Tibial nerve (tissue), 4 donors: ENCODE measurements at places on chromosomes 13 and 19. TPM values are rescaled to one million over a fixed set of nuclear protein-coding genes. Genes with fewer than 3 reads are reported as not detected.

ATP4B gene
- total RNA-seq, result not detected

SCEL gene
- not detected for total RNA-seq

PRTN3 gene
- not detected for total RNA-seq

FREM2 gene
- total RNA-seq, result 12.2 TPM

SYT3 gene
- total RNA-seq, result not detected
